ENCODE measurements at places on chromosomes 5 and 9. TPM values are rescaled to one million over a fixed set of nuclear protein-coding genes. Genes with fewer than 3 reads are reported as not detected.

DNA sequence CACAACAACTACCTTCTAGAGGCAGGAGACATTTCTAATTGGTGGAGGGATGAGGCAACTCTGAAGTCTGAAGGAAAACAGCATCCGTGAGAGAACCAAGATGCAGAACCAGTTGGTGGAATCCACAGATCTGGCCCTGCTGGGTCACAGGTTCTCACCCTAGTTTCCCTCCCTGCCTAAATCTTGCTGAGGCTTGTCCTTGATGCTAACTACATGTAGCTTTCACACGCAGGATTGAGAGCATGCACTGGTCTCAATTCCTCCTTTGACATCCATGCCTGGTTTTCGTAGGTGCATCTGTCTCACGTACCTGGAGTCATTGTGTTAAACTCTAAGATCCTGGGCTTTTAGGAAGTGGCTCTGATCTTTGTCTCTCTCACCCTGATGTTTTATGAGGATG lies 9.7 kb upstream of the F2RL1 start:
- DNase-seq, result no peak

DNA sequence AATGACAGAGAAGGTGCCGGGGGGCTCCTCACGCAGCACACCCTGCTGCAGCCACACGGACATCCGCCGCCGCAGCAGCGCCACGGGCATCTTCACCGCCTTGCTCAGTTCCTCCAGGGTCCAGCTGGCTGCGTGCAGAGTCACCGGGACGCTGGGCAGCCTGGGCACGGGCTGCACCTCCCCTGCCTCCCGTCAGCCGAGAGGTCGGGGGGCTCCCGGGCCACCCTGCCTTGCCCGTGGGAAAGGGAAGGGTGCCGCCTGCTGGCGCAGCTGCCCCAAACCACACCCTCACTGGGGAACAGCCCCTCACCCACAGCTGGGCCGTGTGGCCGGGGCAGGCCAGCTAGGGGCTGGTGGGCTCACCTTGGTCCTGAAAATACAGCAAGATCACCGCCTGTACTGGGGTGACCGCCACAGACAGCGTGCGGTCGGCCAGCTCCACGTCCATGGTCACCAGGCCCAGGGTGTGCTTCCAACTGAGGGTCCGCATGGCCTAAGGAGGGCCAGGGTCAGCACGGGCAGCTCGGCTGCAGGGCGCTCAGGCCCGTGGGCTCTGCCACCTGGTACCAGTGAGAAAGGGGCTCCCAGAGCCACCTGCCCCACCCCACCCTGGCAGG lies 3.6 kb upstream of the TMEM210 start:
- DNase-seq, result no peak

DNA sequence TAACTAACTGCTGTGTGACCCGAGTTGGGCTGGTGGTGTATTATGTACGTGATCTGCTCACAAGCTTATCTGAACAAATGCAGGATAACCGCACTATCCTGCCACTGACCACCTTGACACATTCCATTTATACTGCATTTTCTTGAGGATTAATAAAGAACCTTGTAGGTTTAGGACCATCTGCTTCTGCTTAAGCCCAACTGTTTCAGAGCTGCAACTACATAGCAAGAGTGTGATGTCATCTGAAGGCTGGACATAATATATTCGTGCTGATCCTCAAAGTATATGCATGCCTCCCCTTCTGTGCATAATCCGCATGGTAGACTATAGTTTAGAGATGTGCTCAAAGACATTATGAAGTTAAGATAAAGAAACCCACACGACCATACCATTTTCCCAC lies 435.9 kb downstream of the BNC2 start:
- no peak for DNase-seq

DNA sequence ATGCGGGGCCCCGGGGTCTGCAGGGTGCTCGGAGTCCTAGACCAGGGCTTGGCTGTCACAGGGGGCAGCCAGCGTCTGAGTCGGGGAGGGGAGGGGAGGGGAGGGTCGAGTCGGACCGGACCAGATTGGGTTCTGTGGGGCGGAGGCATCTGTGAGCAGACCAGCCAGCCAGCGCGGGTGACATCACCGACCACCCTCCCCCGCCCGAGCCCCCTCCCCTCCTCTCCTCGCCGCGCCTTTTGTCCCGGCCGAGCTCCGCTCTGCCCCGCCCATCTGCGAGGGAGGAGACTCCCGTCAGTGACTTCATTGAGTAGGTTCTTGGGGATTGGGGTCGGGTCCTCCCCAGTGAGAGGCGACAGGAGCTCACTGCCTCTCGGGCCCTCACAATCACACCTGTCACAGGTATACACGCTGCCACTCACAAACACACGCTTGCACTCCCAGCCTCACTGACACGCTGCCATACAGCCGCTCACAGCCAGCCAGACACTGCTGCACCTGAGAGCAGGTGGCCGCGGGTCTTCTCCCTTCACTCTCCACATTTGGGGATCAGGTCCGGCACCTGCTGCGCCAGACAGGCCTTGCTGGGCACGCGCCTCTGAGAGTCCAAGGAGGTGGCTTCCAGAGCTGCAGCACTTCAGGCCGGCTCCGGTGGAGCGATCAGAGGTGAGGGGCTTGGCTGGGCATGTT lies 546 bp downstream of the DNAJB5 start:
- peak; percentile 37 for DNase-seq

DNA sequence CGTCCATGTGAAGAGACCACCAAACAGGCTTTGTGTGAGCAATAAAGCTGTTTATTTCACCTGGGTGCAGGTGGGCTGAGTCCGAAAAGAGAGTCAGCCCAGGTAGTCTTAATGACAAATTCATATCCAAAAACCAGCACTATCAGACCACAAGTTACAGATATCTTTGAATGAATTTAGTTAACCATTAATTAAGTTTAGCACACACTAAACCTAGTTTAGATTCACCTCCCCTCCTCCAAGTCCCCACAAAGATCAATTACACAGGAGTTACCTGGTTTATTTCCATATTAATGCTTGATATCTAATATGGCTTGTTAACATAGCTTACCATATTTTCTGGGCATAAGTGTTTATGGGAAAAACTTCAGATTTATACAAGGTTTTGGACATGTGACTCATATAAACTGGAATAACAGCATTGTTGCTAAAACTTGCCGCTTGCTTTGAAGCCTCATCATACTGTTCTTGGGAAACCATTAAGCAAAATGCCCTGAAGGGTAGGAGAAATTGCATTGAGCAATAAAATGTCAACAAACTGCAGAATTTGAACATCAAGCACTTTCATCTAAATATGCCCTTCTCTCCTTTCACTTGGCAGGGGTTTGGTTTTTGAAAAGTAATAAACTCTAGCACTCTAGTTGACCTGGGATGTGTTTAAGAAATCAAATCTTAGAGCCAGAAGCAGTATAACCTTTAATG lies 166.9 kb downstream of the SNCAIP start:
- DNase-seq, result no peak

DNA sequence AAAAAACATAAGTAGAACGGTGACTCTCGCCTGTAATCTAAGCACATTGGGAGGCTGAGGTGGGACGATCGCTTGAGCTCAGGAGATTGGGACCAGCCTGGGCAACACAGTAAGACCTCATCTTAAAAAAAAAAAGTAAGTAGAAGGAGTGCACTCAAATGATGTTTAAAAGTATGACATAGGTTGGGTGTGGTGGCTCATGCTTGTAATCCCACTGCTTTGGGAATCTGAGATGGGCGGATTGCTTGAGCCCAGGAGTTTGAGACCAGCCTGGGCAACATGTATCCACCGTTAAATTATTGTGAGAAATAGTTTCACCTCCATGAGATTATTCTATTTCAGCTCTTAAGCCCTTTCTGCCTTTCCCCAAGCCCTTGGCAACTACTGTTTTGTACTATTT lies 11.2 kb downstream of the DENND4C start:
- DNase-seq, result no peak

DNA sequence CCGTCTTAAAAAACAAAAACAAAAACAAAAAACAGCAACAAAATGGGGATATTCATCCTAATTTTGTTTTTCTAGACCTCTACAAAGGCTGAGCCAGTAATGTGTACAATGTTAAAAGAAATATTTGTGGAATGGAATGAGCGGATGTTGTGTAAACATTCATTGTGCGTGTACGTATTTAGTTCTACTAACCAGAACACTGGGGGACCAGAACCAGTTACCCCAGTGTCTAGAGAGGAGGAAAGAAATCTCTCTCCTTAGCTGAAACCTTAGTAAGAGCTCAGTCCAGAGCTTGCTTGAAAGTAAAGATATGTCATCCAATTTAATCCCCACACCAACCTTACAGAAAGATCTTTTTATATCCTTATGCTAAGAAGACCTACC lies 106.7 kb upstream of the CPEB4 start:
- no peak for DNase-seq

DNA sequence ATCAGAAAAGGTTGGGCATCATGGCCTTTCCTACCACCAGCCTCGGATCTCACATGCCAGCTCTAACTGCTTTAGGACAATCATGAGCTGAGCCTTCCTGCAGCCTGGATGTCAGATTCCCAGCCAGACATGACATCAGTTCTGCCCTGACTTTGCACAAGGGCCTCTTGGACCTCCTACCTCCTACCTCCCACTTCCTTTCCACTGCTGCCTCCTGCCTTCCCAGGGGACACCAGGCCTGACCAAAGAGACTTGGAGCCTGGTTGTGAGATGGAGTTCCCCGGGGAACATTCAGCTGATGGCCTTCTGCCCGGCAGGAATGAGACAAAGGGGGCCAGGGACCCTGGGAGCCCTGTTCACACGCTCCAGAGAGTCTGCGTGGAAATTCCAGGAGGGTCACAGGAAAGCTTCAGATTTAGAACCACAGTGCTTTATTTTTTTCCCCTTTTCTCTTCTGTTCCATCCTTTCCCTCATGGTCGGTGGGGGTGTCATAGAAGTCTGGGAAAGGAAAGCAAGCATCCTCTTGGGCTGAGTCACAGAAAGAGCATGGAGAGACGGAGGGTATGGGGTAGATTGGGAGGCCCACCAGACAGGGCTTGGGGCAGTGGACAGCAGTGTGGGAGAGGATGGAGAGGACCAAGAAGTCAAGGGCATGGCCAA lies 35.4 kb upstream of the IL17B start:
- DNase-seq, result no peak

DNA sequence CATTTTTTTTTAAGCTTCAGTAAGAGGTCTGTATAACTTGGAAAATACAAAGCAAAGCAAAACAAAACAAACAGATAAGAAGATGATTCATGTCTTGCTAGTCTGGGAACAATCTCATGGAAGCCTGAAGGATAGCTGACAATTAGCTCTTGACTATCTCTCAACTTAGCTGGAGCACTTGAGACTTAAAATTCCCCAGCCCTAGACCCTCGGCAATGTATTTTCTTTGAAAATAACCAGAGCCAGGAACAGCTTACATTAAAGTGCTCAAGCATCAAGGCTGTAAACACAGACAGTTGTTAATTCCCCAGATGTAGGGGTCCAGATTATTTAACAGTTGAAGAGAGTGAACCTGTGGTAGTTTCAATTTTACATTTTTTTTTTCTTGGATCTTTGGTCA lies 82.9 kb downstream of the TMEM252 start:
- no peak for DNase-seq

- no peak for DNase-seq
Measured at GRCh38 chr5:131148835-131149234, 16.2 kb downstream of the HINT1 start.

DNA sequence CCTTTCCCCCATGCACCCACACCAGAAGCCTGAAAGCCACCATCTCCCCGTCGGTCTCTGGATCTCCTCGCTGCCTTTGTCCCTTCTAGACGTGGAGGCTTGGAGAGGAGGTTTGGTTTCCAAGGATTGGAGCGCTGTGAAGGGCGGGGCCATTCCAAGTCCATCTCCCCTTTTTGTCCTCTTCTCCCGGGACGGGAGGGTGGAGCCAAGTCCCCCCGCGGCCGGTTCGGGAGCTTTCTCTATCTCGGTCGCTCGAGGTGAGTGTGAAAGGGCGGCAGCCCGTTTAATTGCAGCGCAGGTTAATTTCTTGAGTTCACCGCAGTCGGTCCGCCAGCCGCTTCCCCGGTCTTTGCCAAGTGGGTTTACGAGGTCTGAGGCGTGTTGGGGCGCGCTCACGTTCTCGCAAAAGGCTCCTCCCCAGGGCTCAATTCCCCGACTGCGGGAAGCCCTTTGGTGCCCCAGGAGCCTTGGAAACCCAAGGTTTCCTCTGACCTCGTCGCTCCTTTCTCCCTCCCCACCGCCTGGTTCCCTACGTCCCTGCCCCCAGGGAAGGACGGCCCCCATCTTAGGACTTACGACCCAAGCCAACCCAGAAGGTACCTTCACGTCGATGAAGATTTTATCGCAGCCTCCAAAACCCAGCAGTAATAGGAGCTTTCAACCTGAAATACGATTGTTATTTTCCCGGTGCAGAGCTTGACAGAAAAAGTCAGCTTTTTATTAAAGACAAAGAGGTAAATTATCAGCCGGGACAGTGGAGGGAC lies 2.8 kb upstream of the ZNF462 start:
- no peak for DNase-seq

- DNase-seq, result no peak
Measured at GRCh38 chr9:127098916-127099553, 23.4 kb downstream of the ANGPTL2 start.

GRCh38 chr5:136232316-136232715 lies 39.4 kb upstream of the SMIM32 start:
- DNase-seq, result no peak

GRCh38 chr9:133788819-133789717 lies 50.9 kb upstream of the SARDH start:
- no peak for DNase-seq

DNA sequence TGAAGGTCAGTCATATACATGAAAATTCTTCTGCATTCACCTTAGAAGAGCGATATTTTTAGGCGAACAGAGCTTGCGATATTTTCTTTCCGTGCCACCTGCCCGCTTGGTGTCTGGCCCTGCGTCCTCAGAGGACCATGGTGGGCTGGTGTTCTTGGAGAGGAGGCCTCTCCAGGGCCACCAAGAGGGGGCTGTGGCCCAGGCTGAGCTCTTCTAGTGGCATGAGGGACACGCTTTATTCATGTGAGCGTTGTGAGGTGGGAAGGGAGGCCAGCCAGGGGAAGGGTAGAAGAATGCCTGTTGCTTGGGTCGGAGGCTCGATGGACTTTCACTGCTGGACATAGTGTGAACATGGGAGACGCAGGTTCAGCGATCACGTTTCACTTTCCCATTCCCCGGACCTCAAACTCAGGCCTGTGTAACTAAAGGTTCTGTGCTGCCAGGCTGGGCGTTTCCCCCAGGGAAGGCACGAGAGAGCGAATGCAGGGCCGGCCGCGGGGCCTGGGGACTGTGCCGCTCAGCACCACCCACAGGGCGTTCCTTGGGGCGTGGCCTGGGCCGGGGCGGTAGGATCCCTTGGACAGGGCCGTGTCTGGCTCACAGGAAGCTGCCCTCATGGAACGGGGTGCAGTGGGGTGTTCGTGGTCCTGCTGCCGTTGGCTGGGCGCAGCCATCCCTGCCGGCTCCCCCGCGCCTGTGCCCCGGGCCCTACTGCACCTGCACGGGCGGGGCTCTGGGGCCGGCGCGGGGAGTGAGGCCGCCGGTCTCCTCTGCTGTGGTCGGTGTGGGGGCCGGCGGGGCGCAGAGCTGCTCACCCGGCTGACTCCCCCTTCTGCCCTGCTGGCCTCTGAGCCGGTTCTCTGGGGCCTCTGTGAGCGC lies 40.7 kb upstream of the CLPTM1L start:
- peak; percentile 81 for DNase-seq

TMEM232 gene
- total RNA-seq, result 1.7 TPM

FAM221B gene
- not detected for total RNA-seq

CD180 gene
- total RNA-seq, result 15.7 TPM

IL5 gene
- total RNA-seq, result not detected

SHOC1 gene
- not detected for total RNA-seq

TICAM2 gene
- 0.87 TPM for total RNA-seq

GPR150 gene
- total RNA-seq, result not detected
